Glutamatergic neuron (in vitro differentiated cells): ENCODE measurements at places on chromosomes 3 and 15.

- DNase-seq = no peak
Measured at GRCh38 chr3:31878231-31878838, 102.7 kb downstream of the OSBPL10 start.

- no peak for DNase-seq
Measured at GRCh38 chr15:73087098-73087497, 34.8 kb downstream of the NEO1 start.

GRCh38 chr3:159219231-159219630 is 417.4 kb downstream of the MFSD1 start:
- no peak for DNase-seq

DNA sequence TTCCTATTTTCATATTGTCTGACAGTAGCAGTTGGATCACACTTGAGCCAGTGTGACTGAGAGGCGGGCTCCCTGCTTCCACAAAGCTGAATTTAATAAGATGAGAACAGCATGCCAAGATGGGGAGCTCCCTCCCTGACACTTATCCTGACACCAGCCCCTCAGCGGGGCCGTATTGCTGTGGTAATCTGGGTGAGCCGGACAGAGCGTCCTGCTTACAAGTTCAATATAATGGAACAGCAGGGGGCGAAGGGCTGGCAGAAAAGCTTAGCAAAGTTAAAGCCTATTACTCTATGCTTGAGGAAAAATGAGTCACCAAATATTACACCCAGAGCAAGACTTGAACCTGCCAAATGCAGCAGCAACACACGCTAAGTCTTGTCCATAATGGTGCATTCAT is 163.8 kb upstream of the CMC1 start:
- DNase-seq = no peak

- DNase-seq = no peak
Measured at GRCh38 chr15:74268020-74268419, 31.9 kb downstream of the CCDC33 start.

DNA sequence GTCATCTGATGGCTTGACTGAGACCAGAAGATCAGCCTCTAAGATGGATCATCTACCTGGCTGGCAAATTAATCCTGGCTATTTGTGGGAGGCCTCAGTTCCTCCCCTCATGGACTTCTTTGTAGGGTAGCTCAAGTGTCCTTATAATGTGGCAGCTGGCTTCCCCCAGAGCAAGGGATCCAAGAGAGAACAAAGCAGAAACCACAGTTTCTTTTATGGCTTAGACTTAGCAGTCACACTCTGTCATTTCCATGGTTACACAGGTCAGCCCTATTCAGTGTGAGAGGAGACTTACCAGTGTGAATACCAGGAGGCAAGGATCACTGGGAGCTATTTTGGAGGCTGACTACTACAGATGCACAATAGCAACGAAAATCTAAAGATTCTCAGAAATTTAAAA is 15.3 kb upstream of the ARL14 start:
- no peak for DNase-seq

DNA sequence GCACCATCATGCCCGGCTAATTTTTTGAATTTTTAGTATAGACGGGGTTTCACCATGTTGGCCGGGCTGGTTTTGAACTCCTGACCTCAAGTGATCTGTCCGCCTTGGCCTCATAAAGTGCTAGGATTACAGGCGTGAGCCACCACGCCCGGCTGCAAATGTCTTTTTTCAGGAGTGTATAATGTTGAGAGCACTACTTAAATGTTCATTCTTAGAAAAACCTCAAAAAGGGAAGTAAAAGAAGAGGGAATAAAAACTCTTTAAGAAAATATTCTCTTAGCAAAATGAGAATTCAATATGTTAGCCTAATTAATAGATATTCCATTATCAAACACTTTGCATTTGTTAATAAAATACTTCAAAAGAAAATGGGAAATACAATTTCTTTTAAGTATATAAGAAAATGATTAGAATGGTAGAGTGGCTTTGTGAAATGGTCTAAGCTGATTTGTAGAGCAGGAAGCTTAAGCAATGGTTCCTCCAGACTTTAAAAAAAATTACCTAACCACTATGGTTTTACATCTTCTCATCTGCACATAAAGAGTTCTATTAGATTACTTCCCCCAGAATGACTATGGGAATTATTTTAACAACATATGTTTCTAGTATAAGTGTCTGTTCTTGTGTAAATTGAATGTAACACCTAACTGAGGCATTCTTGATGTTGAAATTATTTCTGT is 226.7 kb upstream of the ALCAM start:
- no peak for DNase-seq

DNA sequence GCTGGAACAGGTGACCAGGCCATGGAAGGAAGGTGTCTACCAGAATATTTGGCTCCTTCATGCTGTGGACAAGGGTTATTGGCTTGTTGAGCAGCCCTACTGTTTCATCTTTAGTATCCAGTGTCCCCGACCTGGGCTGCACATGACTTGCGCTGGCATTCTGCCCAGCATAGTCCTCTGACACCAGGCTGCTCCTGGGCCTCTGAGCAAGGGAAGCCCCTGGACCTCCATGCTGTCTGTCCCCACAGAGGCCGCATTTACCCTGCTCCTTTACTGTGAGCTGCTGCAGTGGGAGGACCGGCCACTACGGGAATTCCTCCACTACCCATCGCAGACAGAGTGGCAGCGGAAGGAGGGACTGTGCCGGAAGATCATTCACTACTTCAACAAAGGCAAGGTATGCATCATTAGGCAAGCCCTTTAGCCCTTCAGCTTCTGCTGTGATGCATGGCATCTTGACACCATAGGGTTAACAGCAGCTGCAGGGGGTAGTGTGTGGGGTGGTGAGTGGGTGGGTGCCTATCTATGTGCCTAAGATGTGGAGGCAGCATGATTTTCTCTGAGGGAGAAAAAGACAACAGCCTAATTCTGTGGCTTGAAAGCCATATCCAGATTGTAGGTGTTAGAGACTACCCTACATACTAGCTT is 44.0 kb upstream of the MANF start:
- DNase-seq = no peak

- DNase-seq = no peak
Measured at GRCh38 chr15:101161656-101162055, 90.2 kb downstream of the CHSY1 start.

DNA sequence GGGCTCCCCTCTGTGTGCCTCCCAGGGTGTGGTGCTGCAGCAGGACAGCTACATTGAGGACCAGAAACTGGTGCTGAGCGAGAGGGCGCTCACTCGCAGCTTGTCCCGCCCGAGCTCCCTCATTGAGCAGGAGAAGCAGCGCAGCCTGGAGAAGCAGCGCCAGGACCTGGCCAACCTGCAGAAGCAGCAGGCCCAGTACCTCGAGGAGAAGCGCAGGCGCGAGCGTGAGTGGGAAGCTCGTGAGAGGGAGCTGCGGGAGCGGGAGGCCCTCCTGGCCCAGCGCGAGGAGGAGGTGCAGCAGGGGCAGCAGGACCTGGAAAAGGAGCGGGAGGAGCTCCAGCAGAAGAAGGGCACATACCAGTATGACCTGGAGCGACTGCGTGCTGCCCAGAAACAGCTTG is 53.7 kb downstream of the KLHL25 start:
- DNase-seq = peak; percentile 18

GRCh38 chr3:81048058-81048665 is 713.3 kb downstream of the GBE1 start:
- no peak for DNase-seq

- no peak for DNase-seq
Measured at GRCh38 chr15:57205027-57205855, 171.1 kb upstream of the CGNL1 start.

GRCh38 chr3:53803124-53803815 is 42.9 kb downstream of the CHDH start:
- DNase-seq = peak; percentile 6

DNA sequence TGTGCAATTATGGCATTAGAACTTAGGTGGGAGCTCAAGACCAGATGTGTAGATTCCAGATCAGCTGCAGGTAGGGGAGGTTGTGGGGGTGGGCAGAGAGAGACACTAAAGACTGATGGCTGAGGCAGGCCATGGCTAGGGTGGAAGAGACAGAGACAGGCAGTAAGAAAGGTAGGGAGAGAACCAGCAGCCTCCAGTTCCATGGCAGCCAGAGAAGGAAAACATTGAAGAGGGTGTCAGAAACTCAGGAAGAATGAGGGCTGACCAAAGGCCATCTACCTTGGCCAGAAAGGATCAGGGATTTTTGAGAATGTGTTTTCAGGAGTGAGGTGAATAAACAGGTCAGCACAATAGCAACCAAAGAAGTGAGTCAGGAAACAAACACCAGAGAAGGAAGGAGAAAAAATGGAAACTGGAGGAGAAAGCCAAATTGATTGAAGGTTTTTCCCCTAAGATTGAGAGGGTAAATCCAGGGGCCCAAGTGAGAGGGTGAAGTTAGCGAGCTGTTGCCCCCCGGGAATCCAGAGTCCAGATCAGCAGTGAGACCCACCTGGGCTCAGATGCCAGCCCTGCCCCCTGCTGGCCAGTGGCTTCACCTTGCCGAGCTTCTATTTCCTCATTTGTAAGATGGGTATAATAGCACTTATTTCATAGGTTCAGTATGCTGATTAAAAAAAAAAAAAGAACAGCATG is 41.0 kb downstream of the ABHD2 start:
- peak; percentile 64 for DNase-seq

DNA sequence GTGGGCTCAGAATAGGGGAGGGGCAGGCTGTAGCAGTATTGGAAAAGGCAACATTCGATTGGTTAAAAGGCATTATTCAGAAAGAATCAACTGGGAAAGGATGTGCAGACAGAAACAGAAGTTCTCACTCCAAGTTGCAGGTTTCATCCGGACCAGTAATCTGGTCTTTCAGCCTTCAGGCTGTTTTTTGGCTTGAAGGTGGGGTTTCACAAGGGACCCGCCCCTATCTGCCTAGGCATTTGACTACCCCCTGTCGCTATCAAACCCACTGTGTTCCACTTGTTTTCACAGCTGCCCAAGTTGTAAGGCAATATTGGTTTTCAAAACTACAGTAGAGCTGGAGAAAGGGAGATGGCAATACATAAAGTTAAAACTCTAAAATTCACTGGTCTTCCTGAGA is 96.9 kb downstream of the VPS8 start:
- no peak for DNase-seq

GRCh38 chr3:128226795-128227395 is 73.6 kb downstream of the EEFSEC start:
- peak; percentile 84 for DNase-seq

DNA sequence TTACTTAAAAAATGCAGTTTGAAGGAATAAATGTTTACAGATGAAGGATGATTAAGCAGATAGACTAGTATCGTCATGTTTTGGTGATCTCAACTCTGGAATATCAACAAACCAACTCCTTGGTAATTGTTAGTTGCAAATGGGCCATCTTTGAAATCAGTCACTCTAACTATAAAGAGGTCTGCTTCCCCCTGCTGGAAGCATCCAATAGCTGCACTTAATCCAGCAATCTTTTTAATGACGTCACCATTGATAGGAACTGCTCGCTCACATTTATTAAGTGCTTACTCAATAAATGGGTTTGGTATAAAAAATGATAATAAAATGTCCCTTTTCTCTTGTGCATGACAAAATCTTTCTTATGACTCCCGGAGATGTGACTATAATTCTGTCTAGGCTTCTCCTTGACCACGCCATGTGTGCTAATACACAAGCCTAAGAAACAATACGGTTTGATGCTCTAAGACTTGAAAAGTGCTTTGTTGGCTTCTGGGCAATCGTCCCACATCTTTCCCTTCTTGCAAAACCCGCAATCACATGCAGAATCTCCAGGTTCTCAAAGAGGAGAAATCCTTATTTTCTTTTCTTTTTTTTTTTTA is 227.6 kb upstream of the POU1F1 start:
- DNase-seq = no peak

- no peak for DNase-seq
Measured at GRCh38 chr15:63191895-63192618, 2.7 kb downstream of the RAB8B start.

GRCh38 chr3:50950591-50950990 is 275.9 kb downstream of the DOCK3 start:
- DNase-seq = no peak

- no peak for DNase-seq
Measured at GRCh38 chr15:74040109-74040850, 42.1 kb downstream of the GOLGA6A start.

DNA sequence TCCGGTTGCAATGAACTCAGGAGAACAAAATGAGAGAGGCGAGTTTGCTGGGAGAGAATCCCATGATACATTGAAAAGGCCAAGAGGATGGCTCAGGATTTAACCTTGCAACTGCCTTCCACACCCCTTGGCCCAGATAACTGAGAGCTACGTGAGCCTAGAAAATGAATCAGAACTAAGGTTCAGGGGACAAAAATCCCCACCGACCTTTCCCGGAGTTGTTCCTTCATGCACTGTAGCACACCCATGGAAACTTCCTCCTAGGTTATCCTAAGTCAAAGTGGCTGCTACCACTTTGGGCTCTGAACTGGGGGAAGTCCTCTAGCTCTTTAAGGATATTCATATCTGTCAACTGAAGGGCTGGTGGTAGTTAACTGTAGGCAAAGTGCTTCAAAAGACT is 58.3 kb upstream of the SLC4A7 start:
- DNase-seq = no peak

DNA sequence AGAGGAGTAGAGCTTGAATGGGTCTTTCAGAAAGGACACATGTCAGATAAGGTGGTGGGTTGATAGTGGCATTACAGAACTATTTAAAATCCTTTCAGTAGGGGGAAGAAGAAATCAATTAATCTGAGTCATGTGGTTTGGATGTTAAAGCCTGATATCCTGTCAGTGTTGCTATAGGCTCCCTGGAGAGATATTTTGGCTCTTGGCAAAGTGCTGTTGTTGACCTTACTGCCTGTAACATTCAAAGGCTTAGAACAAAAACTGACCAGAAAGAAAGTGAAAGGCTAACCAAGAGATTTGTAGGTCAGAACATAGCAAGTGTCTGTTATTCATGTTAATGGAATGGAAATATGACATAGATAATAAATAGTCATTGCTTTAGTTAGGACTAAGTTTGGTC is 552.9 kb downstream of the DIPK2A start:
- DNase-seq = no peak

GRCh38 chr15:34154725-34155204 is 52.9 kb downstream of the PGBD4 start:
- DNase-seq = no peak

GRCh38 chr3:85591451-85591850 is 632.7 kb downstream of the CADM2 start:
- DNase-seq = no peak

DNA sequence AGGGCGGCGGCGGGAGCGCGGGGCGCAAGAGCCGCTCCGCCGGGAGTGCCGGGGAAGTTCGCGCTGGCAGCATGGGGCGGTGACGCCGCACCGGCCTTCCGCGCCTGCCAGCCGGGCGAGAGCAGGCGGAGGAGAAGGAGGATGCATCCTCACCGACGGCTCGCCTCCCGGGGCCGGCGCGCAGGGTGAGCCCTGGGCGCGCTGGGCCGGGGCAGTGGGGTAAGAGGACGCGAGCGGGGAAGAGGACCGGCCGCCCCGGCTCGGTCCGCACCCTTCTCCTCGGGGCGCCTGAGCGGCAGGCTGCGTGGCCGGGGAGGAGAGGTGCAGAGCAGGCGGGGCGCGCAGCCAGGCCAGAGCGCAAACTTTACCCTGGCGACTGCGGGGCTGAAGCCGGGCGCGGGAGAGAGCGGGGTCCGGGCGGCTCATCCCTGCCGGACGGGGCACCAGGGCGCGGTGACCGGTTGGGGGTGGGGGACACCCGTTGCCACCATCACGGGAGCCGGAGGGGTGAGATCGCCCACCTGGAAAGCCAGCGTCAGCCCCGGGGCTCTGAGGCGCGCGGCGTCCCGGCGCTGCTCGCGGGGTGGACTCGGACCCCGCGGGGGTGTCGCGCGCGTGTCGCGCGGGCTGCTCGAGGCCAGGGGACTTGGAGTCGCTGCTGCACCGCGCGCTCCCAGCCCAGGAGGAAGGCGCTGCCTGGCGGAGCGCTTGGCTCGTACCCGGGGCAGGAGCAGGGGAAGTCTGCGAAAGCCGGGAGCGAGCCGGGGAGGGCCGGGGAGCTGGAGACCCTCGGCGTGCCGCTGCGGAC is 542 bp downstream of the GABRA5 start:
- DNase-seq = peak; percentile 57

- no peak for DNase-seq
Measured at GRCh38 chr3:149377408-149378364, at the start of gene TM4SF1. Gene TM4SF1 (minus strand): TSS chr3:149377649. CDS start chr3:149377547, 102 bp downstream.
